ENCODE measurements at places on chromosomes 16 and 17.

- no peak for DNase-seq
Observed at GRCh38 chr16:19860166-19861041, 24.2 kb downstream of the GPRC5B start.

GRCh38 chr17:44308865-44309264 lies 464 bp downstream of the RUNDC3A start:
- DNase-seq = no peak

DNA sequence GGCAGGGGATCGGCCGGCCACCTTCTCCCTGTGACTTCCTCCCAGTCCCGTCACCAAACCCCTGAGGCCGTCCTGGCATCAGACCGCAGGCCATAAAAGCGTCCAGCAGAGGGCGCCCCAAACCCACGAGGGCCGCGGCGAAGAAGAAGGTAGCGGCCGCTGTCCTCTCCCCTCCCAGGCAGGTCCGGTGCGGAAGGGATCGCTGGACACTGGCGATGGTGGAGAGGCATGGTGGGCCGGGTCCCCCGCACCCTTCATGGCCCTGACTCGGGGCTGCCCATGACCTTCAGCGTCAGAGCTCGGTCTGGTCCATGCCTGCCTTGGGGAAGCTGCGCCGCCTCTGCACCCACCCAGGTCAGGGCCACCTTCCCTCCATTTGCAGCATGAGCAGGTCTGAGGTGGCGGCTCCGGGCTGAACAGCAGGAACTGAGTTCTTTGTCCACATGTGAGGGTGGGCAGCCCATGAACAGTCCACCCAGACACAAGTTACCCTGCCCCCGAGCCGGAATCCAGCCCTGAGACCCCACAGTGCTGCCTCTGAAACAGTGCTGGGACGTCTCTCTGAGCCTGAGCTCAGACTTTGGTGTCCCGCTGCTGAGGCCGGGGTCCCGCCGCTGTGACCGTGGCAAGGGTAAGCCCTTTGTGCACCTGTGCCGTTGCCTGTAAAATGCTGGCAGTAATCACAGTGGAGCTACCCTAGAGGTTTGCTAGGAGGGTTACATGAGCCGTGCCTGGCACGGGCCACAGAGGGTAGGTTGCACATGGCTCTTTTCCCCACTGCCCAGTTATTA lies 40.8 kb upstream of the CMIP start:
- DNase-seq = no peak

DNA sequence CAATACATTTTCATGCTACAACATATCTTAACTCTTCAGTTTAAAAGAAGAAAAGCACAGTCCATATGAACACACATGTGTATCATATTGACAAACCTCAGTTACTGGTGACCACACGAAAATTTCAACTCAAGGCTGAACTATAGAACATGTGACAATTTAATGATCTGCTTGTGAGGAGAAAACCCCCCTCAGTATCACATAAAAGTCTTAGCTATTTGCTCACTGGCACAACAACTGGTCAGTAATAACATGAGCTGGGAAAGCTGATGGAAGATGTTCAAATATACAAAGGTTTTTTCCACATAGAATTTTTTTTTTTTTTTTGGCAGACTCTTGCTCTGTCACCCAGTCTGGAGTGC lies 19.5 kb downstream of the ZNF652 start:
- no peak for DNase-seq

DNA sequence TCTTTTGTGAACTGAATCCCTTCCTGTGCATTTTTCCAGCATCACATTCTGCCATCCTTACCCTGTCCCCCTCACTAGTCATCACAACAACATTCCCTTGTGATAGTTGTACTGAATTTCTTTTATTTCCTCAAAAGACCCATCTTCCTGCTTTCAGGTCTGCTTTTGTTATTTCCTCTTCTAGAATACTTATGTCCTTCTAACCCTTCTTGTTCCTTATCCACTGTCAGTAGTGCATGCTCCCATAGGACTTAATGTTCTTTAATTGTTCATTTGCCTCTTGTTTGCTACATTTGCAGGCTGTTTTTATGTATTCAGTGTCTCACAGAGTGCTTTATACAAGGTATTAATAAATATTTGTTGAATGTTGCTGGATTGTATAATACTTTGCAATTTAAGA lies 73.0 kb downstream of the BCAS3 start:
- no peak for DNase-seq

- DNase-seq = no peak
Observed at GRCh38 chr16:10647721-10648296, 46.9 kb downstream of the TEKT5 start.

GRCh38 chr16:67499106-67499505 lies 15.8 kb upstream of the AGRP start:
- no peak for DNase-seq

DNA sequence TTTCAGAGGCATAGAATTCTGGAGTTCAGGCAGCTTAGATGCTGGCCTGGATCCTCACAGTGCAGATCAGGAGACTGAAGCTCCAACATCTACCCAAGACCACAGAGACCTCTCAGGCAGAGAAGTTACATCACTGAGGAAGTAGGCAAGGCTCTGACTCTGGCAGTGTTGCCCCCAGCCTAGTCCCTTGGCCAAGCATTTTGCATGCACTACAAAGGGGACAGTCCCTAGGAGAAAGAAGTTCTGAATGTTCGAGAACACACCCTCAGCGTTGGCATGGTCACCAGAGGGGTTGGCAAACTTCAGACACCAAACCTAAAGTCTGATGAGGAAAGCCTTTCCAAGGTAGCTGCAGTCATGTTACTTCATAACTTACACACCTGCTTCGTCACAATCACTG lies 2.5 kb downstream of the RANBP10 start:
- no peak for DNase-seq

DNA sequence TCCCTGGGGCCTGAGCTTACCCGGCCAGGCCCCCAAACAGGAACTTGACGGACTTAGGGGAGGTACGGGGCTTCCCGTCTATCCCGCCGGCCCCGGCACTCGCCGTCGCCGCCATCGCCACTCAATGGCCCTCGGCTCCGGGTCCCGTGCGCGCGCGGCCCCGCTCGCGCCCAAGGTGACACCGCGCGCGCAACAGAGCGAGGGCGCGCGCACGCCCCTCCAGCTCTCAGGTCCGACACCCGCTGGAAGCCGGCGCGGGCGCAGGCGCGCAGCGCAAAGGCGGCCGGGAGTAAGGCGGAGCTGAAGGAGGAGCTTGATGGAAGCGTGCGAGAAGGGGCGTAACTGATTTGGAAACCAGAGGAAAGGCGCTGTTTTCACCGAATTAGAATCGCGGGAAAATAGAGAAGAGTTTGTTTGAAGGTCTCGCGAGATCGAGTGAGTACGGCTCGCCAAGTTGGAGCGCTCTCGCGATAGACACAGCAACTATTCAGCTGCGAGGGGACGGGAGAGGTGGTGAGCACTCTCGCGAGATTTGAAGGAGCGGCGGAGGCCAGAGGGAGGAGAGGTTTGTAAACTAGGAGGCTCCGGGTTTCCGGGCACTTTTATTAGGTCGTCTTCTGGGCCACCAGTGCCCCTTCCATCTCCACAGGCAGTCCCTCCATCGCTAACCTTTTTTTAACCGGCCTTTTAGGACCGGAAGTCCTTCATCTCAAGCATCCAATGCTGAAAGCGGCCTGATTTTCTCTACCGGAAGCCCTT lies at the start of the genes RNF167 and SLC25A11:
Gene RNF167, plus strand, starts transcription at position 473 of the 759 bp plus-strand sequence. CDS start 642 bp downstream, outside the sequence.
Gene SLC25A11, minus strand, starts transcription at position 251 of the 759 bp plus-strand sequence. Its CDS starts 136 bp downstream, at position 115.
- peak; percentile 97 for DNase-seq
